NCI-H187 (cell line): ENCODE measurements at places on chromosomes 12 and 14.
A peak's percentile ranks its signal among the peaks of the same experiment; 100 is the strongest.

DNA sequence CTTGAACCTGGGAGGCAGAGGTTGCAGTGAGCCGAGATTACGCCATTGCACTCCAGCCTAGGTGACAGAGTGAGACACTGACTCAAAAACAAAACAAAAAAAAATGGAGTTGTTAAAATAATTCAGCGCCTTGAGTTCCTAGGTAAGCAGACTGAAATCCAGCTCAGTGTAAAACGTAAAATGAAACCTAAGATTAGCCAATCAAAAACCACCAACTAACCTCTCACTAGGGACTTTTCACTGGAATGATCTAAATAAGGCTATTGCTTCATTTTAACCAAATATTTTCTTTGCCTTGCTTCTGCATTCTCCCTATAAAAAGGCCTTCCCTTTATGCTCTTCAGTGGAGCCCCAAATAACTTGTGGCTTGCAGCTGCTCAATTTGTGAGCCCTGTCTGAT, 91.6 kb upstream of the HIF1A start:
- no peak for DNase-seq

- no peak for DNase-seq
Observed at GRCh38 chr12:51886021-51886710, 1.7 kb upstream of the ANKRD33 start.

- no peak for DNase-seq
Observed at GRCh38 chr12:31752450-31752849, 23.6 kb upstream of the AMN1 start.

DNA sequence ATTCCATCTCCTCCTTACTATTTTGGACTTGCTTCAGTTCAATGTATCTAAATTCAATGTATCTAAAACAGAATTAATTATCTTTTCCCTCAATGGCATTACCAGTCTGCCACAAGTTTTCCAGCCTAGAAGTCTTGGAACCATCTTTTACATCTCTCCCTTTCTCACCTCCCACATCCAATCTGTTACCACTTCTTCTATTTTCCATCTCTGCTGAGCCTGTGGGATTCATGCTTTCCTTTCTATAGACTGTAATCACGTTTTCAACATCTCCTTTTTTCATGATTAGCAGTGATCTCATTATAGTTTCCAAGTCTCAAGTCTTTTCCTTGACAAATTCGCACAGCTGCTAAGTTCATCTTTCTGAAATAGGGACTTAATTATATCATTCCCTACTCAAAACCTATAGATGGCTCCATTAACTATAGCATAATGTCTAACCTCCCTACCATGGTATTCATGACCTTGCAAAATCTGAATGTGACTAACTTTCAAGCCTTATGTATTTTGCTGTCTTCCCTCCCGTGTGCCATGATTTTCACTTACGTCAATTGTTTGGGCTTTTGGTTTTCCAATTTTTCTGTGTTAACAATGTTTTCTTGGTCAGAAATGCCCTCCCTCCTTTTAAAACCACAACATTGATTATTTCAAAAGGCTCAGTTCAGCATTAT, 20.5 kb upstream of the PTPRB start:
- DNase-seq, result no peak

- no peak for DNase-seq
Observed at GRCh38 chr14:101072531-101072930, 169.0 kb upstream of the RTL1 start.

GRCh38 chr12:54596526-54596946, 8.1 kb upstream of the PPP1R1A start:
- peak; percentile 51 for DNase-seq

GRCh38 chr12:118560733-118561132, 184.4 kb downstream of the SUDS3 start:
- no peak for DNase-seq

DNA sequence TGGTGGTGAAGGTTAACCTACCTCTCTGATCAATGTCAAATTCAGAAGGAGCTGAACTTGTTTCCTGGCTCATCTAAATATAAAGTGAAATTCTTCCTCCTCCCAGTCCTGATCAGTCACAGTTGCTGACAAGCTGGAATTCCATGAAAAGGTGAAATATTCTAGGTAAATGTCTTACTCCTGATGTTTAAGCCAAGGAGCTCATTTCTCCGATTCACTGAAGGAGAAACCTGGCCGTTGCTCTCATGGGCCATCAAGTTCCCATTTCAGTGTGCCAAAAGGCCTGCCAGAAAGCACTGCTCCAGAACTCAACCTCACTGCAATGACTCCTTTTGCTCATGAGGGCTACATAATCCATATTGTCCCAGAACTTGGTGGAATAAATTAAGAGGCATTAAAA, 707.5 kb downstream of the GALC start:
- no peak for DNase-seq

DNA sequence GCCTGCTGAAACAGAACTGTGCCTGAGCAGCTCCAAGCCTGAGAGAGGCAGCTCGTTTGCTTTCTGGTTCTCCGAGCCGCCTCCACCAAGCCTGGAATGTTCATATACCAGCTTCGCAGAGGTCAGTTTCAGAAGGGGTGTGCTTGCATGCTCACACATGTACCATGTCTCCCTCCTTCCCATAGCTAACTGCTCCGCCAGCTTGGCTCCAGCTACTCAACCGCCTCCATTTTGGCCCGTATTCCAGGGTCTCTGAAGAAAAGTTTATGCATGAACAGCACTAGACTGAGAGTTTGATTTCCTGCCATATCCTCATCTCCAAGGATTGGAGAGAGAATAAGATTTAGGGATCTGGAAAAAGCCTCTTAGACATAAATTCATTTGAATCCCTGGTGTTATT, 103.7 kb downstream of the SMOC1 start:
- no peak for DNase-seq

GRCh38 chr12:123576611-123577010, 7.7 kb upstream of the TMED2 start:
- DNase-seq, result no peak

GRCh38 chr12:49985981-49986380, 13.2 kb downstream of the AQP6 start:
- no peak for DNase-seq

- DNase-seq, result no peak
Observed at GRCh38 chr12:81245907-81246570, 168.2 kb downstream of the ACSS3 start.

DNA sequence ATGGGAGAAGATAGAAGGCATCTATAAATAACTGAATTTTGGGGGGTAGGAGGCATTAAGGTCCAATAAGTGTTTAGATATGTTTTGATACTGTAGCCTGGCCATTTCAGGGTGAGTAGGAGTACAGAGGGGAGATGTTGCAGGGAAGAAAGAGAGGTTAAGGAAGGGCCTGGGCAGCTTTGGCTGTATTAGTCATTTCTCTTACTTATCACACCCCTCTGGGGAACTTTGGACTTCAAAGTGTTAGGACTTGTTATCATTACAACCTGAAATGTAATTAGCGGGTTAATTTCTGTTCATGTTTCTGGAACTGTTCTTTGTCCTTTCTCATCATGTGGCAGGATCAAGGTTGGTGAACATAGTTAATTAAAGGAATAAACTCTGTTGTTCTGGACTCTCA, 40.3 kb downstream of the SUSD6 start:
- DNase-seq, result no peak

DNA sequence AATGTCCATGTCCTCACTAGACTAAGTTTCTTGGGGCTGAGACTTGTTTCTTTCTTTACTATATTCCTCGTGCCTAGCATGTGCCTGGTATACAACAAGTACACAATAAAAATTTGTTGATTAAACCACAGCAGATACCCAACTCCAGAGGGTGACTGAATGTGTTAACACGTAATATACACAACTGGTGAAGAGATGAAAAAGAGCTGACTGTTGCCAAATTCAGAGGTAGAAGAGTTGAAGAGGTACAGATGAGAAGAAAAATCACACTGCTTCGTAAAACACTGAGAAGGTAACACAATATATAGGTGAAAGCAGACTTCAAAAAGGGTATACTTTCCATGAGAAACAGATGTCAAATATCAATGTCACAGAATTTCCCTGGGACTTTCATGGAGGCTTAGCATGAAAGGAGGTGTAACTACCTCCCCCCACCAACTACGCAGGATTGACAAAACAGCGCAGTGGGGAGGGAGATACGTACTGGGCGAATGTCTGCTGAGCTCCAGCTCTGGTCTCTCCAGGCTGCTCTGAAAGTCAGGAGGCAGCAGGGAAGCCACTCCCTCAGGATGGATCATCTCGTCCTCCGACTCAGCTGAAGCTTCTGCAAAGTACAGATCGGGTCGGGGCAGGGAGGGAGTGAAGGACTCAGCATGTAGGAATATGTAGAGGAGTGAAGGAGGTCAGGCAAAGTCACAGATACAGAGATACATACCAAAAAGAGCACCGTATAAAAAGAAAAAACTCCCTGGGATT, 5.3 kb downstream of the ACIN1 start:
- no peak for DNase-seq

DNA sequence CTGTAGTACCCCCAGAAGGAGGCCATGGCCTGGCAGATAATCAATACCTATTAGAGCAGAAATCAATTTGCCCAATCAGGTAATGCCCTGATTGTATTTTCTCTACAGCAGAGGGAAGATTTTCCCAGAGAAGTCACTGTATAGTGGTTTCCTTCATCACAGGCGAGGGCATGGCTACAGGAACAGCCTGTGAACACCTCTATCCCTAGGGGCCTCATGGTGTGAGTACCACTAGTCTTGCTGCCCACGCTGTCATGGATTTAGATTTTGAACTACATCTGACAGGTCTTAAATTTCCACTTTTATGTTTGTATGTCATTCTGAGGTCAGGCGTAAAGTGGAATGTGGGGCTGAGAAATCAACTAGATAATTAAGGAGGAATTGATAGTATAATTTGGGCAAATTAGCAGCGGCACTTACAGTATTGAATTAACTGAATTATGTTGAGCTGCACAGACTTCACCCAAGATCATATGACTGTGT, 42.4 kb upstream of the STXBP6 start:
- no peak for DNase-seq

DNA sequence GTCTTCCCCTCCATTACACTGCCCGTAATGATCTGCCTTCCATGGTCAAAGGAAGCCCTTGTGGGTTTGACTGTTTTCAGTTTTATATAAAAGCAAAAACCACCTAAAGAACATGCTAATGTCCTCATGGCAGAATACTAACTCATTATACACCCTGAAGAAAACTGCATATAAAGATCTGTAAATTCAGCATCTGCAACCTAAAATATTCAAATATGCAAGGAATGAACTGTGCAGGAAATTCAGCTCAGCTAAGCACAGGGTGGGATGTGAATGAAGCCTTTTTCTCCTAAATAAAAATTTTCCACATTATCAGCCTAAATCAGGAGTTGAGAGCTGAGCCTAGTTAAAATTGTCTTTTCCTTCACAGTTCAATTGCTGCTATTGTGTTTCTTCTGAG, 128.1 kb downstream of the NRXN3 start:
- DNase-seq, result no peak

- no peak for DNase-seq
Observed at GRCh38 chr14:34835312-34835711, 39.8 kb downstream of the BAZ1A start.

- no peak for DNase-seq
Observed at GRCh38 chr14:80055226-80055625, 156.1 kb downstream of the DIO2 start.
